ENCODE measurements at places on chromosomes 7 and 10. TPM values are rescaled to one million over a fixed set of nuclear protein-coding genes. Genes with fewer than 3 reads are reported as not detected.

DNA sequence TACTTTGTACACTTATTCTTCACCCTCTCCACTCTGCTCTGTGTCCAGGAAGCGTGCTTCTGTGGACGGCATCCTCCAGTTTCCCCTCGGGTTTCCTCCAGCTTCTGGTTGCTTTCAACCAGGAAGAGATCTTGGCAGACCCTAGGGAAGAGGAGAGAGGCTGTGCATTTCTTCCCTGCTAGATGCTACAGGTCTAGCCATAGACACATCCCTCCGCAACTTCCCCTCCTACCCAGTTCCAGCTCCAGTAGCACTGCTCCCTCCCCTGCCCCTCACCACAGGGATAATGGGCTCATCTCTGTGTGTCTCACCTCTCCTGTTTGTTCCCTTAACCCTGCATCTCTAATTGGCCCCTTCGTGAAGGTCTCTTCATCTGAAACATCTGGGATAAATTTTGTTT is 16.3 kb downstream of the TLL2 start:
- DNase-seq: no peak

DNA sequence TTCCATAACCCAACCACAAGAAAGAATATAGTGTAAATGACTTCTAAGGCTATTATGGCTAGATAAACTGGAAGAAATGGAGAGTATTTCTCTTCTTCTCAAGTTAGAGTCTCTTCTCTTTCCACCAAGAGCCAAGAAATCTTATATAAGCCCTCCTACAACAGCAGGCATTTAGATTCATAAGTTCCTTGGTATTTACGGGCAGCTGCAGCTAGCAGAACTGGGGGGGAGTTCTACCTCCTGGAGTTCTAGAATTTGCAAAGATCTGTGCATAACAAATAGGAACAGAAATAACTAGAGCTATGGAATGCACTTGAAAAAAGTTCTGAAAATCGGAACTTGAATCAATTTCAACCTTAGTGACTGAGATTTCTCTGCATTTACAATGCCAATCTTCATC is 715.2 kb upstream of the GRM3 start:
- DNase-seq: no peak

DNA sequence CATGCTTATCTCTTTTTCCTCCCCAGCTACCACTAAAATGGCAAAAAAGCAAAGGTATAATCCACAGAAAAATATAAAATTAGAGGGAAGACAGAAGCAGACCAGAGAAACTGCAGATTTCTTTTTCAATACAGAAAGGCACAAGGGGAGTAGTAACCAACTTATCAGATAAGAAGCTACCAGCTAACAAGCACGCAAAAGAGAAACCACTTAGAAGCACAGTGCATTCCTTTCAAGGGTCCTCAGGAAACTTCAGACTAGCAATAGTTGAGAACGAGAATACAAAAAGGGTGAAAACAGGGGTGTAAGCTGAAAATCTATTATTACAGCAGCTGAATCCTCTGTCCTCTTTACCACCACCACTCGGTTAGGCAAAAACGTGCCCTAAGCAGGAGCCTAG is 9.9 kb upstream of the OR2A5 start:
- DNase-seq: no peak

DNA sequence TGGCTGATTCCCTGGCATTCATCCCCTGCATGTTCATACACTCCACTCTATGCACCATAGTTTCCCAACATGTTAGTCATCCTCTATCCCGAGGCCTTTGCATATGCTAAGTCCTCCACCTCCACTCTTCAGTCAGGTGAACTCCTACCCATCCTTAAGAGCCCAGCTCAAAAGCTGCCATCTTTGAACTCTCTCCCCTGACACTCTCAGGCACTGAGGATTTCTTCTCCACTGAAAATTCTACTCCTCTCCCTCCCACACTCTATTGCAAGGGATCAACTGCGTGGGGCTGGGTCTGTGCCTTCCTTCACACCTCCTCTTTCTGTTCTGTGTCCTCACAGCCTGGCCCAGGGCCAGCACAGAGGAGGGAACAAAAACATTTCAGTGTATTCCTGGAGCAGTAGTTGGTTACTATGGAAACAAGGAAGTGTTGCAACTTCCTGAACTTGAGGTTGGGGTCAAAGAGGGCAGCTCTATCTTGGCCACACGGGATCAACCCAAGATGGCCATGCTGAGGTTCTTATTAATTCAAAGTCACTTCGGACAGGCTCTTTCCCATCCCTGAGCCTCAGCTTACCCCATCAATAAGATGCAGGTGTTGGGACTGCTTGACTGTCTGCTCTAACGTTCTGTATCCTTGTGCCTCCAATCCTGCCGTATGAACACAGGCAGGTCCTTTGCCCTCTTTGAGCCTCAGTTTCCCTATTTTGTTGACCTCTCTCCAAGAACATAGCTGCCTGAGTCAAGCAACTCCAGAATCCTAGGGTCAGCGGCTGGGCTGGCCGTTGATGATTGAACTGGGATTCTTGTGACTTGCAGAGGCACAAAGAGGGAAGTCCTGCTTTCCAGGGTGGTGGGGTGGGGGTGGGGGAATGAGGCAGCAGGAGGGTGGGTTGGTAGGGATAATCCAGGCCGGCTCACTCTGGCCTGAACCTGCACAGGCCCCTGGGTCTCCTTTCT is 15.5 kb downstream of the ZMIZ1 start:
- DNase-seq: peak; percentile 96

The GRID2IP gene
- total RNA-seq: 0.08 TPM

DNA sequence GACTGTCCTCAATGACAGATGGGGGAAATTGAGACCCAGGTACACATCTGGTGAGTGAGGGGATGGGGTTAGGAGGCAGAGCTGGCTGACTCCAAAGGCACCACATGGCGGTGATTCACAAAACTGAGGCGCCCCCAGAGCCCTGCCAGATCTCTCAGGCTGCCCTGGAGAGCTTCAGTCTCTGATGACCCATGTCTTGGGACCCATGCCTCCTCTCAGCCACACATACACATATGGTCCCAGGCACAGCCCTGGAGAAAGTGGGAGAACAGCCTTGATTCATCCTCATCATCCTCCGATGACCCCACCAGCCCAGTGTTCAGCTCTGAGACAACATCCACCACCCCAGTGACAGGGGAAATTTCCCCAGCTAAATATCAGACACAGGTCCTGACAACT is 426.0 kb downstream of the RPS24 start:
- no peak for DNase-seq

The MKRN1 gene
- 79.2 TPM for total RNA-seq

- DNase-seq: no peak
Observed at GRCh38 chr10:5334196-5334880, 30.4 kb upstream of the UCN3 start.

The HSPA14 gene
- 10.5 TPM for total RNA-seq

DNA sequence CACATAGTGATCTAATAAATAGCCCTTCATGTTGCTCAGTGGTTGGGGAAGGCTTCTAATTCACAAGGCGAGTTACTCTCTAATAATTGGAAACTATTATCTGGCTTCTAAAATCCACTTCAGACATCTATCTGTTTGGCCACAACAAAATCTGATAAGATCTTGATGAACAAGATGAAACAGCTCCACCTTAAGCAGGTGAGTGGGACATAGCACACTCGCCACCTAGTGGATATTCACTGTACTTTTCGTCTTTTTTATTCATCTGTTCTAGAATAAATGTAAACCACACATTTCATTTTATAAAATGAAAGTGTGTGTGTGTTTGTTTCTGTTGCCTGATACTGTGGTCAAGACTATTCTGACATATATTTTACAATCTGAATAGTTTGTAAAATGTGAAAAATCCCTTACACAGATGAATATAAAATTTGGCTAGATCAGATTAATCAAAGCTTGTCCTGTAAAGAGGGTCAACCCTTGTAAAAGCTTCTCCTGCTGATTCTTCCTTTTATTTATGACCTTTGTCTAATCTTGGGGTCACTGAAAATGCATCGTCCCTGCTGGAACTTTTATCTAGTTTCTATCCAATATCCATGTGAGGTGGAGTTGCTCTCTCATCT is 26.5 kb upstream of the CNTNAP2 start:
- no peak for DNase-seq

DNA sequence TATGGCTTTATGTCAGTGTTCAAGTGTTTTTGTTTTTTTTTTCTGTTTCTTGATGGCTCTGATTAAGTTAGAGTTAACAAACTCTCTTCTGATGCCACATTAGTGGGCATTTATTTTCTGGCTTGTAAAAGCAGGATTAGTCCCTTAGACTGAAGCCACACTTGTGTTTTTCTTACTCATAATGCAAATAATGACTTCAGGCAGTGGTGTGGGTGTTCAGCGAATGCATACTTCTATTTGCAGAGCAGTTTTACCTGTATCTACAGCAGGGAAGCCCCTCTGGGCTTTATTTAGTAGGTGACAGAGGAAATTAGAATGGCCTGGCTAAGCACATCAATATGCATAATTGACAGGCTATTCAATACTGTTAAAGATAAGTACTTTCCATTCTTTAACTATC is 79.9 kb downstream of the CNNM2 start:
- DNase-seq: no peak

The TRPV6 gene
- 0.24 TPM for total RNA-seq

The ODAD2 gene
- total RNA-seq: 0.10 TPM

DNA sequence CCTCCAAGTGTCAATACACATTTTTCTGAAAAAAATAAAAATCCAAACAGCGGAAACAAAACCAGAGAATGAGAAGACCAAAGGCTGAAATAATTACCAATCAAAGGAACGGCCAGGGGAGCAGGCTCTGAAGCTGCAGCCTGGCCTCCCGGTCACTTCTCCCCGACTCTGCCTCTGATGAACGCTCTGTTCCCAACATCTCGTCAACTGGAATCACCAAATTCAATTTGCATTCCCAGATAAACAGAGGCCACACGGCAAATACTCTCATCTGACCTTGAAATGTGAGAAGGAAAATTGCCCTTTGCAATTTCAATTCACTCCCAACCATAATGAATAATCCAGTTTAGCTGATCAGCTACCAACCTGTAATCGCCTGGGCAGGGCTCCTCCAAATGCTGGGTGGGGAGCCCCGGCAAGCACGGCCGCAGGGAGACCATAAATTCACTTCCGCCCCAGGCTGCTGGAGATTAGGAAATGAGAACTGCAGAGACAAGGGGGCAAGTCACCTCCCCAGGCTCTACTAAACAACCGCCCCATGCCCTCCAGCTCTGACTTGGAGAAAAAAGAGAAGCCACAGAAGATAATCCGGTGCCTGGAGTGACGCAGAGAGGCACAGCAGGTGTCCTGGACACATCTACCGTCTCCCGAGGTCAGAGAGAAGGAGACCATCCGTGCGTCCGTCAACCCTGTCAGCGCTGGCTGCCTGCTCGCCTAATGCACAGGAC is 153.2 kb downstream of the MAD1L1 start:
- DNase-seq: no peak

DNA sequence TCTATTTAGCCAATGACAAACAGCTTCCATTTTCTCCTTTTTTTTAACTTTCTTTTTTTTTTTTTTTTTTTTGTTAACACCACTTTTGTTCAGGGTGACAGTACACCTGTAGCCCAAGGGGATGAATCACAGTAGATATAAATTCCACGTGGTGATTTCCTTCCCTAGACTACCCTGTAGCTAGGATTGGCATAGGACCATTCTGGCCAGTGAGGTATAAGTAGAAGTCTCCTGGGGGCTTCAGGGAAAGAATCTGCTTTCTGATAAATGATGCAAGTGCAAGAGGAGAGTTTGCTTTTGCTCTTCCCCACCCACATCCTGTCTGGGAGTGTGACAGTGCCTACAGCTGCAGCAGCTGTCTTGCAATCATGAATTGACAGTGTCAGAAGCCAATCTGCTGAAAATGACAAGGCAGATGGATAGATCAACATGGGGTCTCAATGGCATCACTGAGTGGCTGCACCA is 63.2 kb upstream of the TOMM7 start:
- no peak for DNase-seq

GRCh38 chr7:16755397-16755796 is 1.8 kb downstream of the TSPAN13 start:
- no peak for DNase-seq

The SSC4D gene
- total RNA-seq: 0.55 TPM

- DNase-seq: no peak
Observed at GRCh38 chr7:43686991-43687390, 42.3 kb downstream of the COA1 start.

The SPDYE2B gene
- total RNA-seq: not detected

DNA sequence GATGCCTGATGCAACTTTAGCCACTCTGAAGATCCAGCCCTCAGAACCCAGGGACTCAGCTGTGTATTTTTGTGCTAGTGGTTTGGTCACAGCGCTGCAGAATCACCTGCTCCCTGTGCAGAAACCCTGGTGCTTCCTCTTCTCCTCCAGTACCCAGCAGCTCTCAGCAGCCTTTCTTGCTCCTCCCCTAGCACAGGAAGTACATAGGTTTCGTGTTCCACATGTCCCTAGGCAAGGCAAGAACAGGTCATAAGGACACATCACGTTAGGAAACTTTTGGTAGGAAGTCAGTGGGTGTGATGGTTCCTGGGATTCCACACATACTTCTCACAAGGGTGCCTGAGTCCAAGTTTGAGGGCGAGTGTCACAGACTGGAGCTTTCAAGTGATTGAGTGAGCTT is 167.9 kb upstream of the PRSS1 start:
- DNase-seq: no peak

GRCh38 chr10:116170815-116171250 is 102.2 kb downstream of the GFRA1 start:
- DNase-seq: no peak

The TRIM50 gene
- total RNA-seq: not detected

- no peak for DNase-seq
Observed at GRCh38 chr7:154503962-154504550, 451.9 kb downstream of the DPP6 start.

GRCh38 chr10:688312-689120 is 952 bp downstream of the DIP2C start:
- DNase-seq: no peak

DNA sequence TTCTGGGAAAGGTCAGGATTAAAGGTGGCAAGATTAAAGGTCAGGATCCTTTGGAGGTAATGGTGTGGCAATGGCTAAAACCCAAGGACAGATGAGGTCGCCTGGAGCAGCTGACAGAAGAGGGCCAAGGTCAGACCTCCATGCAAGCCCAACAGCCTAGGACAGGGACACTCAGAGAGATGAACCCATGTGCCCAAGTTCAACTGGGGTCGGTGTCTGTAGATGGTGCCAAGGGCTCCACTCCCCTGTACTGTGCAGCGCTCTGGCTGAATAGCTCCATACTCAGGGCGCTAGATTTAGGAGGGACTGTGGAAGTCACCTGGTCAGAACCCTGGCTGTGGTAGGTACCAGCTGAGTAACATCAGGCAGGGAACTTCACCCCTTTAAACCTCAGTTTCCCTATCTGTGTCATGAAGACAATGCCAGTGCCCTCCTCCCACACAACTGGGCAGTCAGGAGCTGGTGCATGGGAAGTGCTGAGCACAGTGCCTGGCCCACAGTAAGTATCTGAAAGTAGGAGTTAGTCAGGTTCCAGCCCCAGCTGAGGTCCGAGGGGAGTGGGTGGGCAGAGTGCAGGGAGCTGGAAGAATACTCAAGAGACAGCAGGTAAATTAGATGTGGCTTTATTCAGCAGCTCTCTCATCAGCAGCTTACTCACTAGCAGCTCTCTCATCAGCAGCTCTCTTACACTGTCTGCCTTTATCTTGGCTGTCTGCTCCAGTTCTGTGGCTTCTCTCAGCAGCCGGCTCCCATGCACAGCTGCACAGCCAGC is 327.1 kb downstream of the GLRX3 start:
- no peak for DNase-seq

- DNase-seq: no peak
Observed at GRCh38 chr10:7102084-7102483, 308.8 kb downstream of the SFMBT2 start.

- DNase-seq: no peak
Observed at GRCh38 chr10:117131376-117132327, 6.4 kb downstream of the VAX1 start.

All from left cardiac atrium (tissue), 4 donors.